ENCODE measurements at places on chromosomes 3 and 15. TPM values are rescaled to one million over a fixed set of nuclear protein-coding genes. Genes with fewer than 3 reads are reported as not detected.

DNA sequence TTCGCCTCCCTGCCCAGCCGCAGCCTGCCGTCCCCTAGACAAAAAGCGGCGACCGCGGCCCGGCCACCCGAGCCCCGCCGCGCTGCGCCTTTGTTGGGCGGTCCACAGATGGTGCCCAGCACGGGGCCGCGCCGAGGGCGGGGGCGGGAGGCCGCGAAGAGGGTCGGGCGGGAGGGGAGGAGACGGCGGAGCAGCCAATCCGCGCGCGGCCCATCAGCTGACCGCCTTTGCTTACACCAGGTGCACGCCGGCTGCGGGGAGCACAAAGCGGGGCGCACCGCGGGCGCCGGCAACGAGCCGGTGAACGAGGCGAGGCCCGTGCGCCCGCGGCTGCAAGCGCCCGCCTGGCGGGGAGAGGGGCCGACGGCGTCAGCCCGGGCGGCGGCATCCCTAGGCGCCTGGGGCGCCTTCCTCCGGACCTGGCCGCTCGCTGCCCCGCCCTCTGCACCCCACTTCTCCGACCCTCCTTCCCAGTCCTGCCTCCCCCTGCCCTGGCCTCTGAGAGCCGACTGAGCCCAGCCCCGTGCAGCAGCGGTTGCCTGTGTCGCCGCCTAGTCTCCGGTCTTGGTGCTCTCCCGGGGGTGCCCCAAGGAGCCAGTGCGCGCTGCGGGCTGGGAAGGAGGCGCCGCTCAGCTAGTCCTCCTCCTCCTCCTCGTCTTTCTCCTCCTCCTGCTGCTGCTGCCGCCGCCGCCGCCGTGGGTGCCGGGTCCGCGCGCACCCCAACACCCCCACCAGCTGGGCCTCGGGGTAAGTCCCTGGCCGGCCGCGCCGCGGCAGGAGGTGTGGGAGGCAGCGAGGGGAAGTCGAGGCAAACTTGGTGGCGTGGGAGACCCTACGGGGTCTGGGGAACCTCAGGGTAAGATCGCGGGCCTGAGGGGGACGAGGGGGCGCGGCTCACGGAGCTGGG is at the start of gene LRRN1:
Gene LRRN1, plus strand, starts transcription at position 259 of the 907 bp plus-strand sequence. CDS start 45,211 bp downstream, outside the sequence.
- no peak for DNase-seq

GRCh38 chr3:15797642-15798303 is at the start of gene ANKRD28:
Gene ANKRD28 (minus strand): TSS chr3:15797979. CDS start chr3:15796521, 1,458 bp downstream.
- DNase-seq: peak; percentile 84

DNA sequence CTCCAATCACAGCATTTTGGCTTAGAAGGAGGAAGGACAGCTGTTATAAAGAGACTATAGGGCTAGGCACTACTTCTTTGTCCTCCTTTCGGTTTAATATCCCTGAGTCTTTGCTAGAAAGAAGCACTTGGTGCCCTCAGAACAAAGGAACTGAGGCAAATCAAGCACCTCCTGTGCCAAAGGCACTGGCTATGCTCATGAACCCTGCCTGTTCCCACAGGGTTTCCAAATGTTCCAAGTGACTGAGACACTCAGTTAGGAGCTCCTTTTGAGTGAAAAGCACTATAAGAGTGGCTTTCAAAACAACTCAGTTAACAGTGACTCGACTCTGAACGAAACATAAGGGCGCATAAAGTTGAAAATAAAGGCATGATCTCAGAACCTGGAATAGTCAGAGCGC is 25.0 kb downstream of the TBC1D2B start:
- DNase-seq: no peak

DNA sequence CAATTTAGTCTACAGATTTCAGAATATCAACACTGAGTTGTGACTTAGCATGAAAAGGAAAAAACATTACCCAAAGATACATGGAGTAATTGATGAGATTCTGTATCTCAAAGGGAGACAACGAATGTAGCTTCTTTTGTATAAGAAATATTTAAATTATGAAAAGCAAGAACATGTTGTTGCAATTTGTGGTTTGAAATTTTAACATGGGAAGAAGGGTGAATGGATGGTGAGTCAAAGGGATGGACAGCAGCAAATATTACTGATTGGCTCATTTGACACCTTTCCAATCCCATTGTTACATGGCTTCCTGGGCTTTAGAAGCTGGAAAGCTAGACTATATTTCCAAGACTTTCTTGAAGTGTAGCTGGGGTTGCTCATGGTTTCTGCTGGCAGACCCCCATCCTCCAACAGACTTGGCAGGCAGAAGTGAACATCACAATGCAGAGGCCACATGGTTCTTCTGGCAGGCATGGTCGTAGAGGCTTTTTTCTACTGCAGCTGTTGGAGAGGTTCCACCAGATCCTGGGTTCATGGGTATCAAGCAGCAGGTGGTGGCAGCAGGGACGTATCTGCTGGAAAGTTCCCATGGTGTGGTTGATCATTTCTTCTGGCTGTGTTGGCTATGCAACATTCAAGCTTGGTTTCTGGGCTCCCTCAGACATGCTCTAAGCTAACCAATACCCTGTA is 47.2 kb upstream of the KPNA4 start:
- no peak for DNase-seq

TEX9 gene
- 1.2 TPM for total RNA-seq

GPR149 gene
- not detected for total RNA-seq

Measured in pulmonary artery endothelial cell (primary cell).